ENCODE measurements at places on chromosomes 5 and 9. TPM values are rescaled to one million over a fixed set of nuclear protein-coding genes. Genes with fewer than 3 reads are reported as not detected.

The PTGDS gene
- 1.4 TPM for total RNA-seq

The SPAG8 gene
- 0.34 TPM for total RNA-seq

The IFNB1 gene
- total RNA-seq, result not detected

The MROH2B gene
- total RNA-seq, result not detected

The ZNF483 gene
- total RNA-seq, result 0.48 TPM

The PDE8B gene
- total RNA-seq, result 2.0 TPM

The TEK gene
- 0.15 TPM for total RNA-seq
